ENCODE measurements at places on chromosomes 3 and 15.

- DNase-seq, result no peak
These were observed 60.9 kb upstream of the LINGO1 start for GRCh38 chr15:77693576-77693975.

- DNase-seq, result no peak
These were observed 807.2 kb upstream of the CFAP20DC start for GRCh38 chr3:59856934-59857460.

DNA sequence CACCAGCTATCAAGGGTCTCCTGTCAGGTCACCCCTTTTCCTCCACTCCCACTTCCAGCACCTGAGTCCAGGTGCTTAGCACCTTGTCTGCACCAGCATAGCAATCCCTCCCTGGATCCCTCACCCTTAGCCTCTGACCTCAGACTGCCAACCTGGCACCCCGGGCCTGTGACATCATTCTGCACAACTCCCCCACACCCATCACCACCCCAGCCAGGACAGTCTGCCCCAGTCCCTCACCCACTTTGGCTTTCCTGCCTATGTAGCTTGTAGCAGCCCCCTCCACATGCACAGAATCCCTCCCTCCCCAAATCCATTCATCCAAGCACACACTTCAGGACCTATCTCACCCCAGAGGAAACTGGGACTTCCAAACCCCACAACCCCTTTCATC, 819 bp upstream of the PLXNB1 start:
- no peak for DNase-seq

DNA sequence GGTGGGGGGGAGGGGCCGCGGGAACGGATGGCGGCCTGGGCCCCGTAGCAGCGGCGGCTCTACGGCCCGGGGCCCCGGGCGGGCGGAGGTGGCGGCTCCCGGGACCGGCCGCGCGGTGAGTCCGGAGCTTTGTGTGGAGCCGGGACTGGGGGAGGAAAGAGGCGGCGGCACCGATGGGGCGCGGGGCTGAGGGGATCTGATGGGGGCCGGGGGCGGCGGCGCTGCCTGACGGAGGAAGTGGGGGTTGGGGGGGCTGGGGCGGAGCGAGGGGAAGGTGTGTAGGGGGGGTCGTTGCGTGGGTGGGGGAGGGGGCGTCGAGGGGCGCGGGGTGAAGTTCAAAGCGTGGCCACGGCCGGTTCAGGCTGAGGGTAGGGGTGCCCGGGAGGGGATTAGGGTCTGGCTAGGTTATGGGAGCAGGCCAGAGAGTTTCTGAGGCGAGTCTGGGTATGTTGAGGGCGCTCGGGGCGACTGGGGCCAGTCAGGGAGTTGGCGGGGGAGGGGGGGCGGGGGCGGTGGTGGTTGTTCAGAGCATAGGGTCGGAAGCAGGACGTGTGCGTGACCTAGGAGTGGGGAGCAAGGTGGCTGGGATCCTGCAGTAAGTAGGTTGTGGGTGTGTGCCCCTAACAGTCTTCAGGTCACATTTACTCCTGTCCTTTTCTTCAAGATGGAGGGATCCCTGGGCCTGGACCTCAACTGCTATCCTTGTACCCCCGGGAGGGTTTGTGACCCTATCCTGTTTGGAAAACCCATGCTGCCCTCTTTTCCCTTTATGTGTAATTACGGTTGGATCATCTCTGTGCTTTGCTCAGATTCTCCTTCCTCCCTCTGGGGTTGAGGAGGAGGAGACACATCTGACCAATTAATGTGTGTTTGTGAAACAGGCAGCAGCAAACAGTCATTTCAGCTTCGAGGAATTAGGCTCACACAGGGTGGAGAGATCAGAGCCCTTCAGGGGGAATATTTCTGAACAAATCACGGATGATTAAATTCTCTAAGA, 644 bp downstream of the ZNF609 start:
- no peak for DNase-seq

- DNase-seq, result no peak
These were observed 38.1 kb upstream of the SV2B start for GRCh38 chr15:91061997-91062396.

DNA sequence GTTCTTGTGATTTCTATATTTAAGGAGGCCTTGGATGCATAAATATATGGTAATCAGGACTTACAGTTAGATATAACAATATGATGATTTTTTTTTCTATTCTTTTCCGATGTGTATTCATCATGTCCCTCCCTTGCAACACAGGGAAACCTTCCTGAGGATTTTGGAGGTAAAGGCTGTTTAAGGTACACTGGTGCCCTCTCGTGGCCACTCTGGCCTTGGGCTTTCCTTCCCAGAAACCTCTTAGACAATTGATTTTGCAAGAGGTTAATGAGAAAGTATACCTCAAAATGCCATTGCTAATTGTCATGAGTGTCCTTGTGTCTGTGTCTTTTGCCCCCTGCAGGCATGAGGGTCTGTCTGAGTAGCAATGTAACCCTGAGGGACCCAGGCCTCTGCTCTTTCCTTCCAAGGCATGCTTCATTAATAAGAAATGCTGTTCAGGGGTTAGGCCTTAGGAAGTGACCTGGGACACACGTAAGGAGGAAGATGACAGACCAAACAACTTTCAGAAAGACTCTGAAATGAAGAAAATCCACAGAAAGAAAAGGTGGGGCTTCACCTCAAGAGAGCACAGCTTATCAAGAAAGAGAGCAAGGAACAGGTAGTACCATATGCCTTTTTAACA, 70.3 kb upstream of the PPP2R3A start:
- DNase-seq, result peak; percentile 55

- no peak for DNase-seq
These were observed 15.0 kb downstream of the EPHB1 start for GRCh38 chr3:134810052-134810435.

GRCh38 chr3:163056874-163057497, 1560.4 kb downstream of the OTOL1 start:
- peak; percentile 43 for DNase-seq

DNA sequence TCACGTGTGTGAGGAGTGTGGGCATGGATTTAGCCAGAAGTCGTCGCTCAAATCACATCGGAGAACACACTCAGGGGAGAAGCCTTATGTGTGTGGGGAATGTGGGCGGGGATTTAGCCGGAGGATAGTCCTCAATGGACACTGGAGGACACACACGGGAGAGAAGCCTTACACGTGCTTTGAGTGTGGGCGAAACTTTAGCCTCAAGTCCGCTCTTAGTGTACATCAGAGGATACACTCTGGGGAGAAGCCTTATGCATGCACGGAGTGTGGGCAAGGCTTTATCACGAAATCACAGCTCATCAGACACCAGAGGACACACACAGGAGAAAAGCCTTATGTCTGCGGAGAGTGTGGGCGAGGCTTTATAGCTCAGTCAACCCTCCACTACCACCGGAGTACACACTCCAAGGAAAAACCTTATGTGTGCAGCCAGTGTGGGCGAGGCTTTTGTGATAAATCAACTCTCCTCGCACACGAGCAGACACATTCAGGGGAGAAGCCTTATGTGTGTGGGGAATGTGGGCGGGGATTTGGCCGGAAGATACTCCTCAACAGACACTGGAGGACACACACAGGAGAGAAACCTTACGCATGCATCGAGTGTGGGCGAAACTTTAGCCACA, 28.1 kb downstream of the ZNF589 start:
- DNase-seq, result peak; percentile 35

DNA sequence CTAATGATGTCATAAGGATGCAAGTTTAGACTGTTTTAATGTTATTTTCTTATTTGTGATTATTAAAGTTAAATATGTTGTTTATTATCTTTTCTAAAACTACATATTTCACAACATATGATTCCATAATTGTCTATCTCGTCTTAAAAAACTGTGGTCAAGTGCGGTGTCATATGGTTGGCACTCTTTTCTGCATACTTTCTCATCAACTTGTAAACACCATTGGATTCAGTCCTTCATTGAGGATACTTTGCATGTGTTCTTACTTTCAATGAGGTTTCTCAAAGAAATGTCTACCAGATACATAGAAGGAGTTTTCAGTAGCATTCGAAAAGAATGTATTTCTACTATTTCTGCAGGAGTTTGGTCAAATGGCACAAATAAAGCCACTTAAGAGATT, 22.0 kb upstream of the ALPK3 start:
- no peak for DNase-seq

- no peak for DNase-seq
These were observed 995 bp downstream of the ADAMTS17 start for GRCh38 chr15:100340721-100341238.

DNA sequence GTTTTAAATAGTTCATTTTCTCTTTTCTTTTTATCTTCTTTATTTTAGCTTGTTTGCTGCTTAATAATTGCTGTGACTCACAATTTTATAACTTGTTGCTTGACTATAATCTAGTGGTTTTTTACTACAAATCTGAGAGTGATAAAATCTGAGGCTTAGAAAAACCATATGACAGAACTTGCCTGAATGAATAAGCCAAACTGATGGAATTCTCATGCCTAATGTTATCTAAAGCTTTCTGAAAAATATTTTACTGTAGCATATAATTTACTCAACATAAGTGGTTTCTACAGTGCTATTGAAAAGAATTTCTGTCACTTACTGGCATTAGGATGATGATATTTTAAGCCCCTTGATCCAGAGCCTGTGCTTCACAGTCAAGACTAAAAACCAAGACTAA, 175.1 kb downstream of the VGLL3 start:
- DNase-seq, result no peak

GRCh38 chr3:52182196-52182595, 15.8 kb upstream of the ALAS1 start:
- DNase-seq, result no peak

GRCh38 chr3:71380096-71380495, 203.4 kb downstream of the FOXP1 start:
- DNase-seq, result no peak

GRCh38 chr15:92028389-92028724, 174.8 kb downstream of the SLCO3A1 start:
- no peak for DNase-seq

DNA sequence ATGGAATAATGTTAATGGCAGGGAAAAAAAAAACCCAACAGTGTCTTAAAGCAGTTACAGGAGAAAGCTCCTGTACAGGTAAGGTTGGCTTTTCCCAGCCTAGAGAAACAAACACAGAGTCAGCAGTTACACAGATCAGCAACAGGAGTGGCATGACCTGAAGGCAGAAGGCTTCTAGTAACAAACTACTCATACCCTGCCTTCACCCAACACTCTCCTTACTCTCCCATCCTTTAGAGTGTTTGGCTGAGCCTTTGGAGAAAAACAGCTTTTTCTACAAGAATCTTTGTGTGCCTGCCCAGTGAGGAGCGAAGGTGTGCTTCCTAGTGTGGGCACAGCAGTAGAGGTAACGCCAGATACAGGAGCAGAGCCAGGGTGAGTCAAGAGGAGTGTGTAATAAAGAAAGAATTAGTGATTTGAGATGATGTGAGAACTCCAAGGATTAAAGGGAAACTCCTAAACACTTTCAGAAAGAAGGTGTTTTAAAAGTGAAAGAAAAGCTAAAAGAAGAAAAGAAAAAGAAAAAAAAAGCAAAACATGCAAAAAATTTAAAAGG, 152.7 kb downstream of the POLR2M start:
- DNase-seq, result no peak

DNA sequence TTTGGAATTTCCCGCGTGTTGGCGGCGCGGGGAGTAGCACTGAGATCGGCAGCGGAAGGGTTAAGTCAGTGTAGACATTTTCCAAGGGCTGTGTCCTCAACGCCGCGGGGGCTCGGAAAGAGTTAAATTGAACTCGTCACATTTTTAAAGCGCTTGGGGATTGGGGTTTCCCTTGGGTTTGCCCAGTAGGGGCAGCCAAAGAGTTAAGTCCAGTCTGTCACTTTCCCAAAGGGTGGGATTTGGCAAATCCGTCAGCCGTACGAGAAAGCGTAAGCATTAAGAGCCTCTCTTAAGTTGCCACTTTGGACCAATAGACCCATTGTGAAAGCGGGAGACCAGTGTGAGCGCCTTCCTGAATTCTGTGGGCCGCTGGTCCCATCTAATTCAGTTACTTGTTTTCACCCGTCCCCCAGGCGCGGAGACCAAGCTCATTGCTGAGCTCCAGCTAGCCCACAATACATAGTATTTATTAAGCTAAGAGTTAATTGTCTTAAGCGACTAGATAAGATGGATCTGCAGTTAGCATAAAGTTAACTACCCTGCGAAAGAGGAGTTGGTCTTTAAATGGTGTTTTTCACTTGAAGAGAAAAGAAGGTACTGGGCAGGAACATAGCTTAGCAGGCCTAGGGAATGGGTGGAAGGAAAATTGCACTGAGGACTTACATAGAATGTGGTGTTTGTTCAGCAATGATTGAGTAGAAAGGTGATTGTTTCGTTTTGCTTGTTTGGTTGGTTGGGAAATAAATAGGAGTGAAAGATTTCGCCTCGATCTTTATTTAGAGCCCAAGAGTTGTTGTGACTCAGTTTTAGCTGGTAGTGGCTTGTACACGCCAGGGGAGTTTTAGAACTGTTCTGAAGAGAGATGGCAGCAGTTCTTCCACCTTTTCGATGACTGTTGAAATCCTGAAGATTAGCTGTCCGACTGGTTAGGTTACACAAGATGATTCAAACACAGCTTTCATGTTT, 932 bp downstream of the ARL8B start:
- no peak for DNase-seq

- no peak for DNase-seq
These were observed 289.1 kb downstream of the GAP43 start for GRCh38 chr3:115912372-115912771.

DNA sequence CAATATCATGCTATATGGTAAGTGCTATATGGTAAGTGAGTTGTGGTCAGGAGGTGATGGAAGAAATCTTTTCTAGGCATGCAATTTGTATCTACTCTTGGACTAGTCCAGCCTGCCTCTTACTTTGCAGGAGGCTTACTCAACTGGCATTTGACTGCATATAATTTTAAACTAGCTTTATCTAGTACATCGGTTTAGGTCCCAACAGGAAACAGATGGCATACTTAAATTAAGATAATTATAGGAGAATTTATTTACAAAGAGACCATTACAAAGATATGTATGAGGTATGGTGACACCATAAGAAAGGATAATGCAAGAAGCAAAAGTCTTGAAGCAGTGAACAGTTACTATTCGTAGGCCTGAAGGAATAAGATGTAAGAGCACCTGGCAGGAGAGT, 7.8 kb downstream of the SLC28A2 start:
- DNase-seq, result no peak

DNA sequence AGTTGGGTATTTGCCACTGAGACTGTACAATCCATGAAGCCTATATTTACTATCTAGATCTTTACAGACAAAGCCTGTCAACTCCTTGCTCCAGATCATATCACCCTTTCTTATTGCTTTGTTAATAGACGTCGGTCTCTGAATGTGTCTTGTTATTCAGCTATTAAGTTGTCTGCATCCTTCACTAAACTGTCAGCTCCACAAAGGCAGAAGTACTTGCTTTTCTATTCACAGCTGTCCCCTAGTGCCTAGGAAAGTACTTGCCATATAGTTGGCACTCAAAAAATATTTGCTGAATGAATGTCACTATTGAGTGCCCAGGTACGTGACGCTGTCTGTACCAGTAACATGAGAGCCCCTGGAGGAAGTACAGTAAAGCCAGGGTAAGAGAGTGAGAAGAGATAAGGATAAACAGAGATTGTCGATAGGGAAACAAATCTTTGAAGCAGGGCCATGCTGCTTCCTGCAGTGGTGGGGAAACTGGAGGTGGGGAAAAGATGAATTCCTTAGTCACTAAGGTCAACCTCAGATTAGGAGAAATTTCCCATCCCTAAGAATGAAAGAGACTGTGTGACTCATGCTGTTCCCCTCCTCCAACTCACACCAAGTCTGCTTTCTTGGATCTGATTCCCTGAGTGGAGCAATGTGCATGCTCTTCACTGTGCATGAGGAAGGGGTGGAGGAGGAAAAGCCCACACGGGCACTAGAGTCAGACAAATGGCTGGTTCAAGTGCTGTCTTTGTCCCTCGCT, 36.3 kb downstream of the PRICKLE2 start:
- DNase-seq, result no peak

Measured in omental fat pad (tissue), 4 donors.